ENCODE measurements at places on chromosomes 6 and 20.

GRCh38 chr6:11722220-11722619 lies 56.4 kb downstream of the ADTRP start:
- DNase-seq, result no peak

GRCh38 chr6:514396-514978 lies 122.9 kb downstream of the IRF4 start:
- no peak for DNase-seq

GRCh38 chr6:119541132-119541905 lies 191.8 kb upstream of the MAN1A1 start:
- DNase-seq, result peak; percentile 11

GRCh38 chr6:127561660-127562059 lies 15.3 kb upstream of the C6orf58 start:
- DNase-seq, result no peak

- DNase-seq, result no peak
Measured at GRCh38 chr6:116385459-116385802, 14.7 kb downstream of the DSE start.

GRCh38 chr6:26552640-26553188 lies 14.5 kb downstream of the HMGN4 start:
- no peak for DNase-seq

GRCh38 chr6:169014211-169015197 lies 239.1 kb downstream of the THBS2 start:
- DNase-seq, result no peak

DNA sequence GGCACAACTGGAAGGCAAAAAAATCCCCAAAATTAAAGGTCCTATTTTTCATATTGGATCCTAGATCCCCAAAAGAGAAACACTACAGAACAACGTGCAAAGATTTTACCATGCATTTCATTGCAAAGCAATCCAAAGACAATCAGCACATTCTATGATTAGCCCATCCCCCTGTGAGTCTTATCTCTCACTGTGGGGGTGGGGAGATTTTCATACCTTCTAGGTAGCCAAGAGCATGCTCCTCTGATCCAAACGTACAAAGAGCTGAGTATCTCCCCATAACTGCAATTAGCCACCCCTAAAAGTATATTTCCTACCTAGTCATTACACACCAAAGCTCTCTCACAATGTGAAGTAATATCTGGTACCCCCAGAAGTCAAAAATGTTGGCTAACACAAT lies 22.2 kb upstream of the ENTPD6 start:
- no peak for DNase-seq

- no peak for DNase-seq
Measured at GRCh38 chr20:32623667-32624157, 38.6 kb upstream of the NOL4L start.

- no peak for DNase-seq
Measured at GRCh38 chr6:127897484-127897883, 3.4 kb downstream of the THEMIS start.

GRCh38 chr6:164039954-164040375 lies 625.4 kb downstream of the QKI start:
- DNase-seq, result peak; percentile 16

GRCh38 chr20:10109641-10110040 lies 74.9 kb downstream of the ANKEF1 start:
- no peak for DNase-seq

GRCh38 chr20:23346002-23346401 lies 4.6 kb upstream of the NXT1 start:
- no peak for DNase-seq

DNA sequence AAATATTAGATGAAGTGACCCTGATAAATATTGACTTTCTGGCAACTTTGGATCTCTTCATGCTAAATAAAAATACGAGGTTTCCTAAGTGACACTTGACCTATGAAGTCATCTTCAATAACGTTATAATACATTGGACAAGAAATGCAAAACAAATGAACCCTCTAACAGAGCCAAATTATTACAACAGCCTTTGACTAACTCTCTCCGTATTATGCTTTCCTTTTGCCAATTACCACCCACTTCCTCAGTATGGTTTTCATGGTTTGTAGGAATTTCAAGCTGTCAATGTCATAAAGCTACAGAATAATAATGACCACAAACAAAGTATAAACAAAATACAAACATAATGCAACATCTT lies 210.5 kb downstream of the MOXD1 start:
- DNase-seq, result no peak

DNA sequence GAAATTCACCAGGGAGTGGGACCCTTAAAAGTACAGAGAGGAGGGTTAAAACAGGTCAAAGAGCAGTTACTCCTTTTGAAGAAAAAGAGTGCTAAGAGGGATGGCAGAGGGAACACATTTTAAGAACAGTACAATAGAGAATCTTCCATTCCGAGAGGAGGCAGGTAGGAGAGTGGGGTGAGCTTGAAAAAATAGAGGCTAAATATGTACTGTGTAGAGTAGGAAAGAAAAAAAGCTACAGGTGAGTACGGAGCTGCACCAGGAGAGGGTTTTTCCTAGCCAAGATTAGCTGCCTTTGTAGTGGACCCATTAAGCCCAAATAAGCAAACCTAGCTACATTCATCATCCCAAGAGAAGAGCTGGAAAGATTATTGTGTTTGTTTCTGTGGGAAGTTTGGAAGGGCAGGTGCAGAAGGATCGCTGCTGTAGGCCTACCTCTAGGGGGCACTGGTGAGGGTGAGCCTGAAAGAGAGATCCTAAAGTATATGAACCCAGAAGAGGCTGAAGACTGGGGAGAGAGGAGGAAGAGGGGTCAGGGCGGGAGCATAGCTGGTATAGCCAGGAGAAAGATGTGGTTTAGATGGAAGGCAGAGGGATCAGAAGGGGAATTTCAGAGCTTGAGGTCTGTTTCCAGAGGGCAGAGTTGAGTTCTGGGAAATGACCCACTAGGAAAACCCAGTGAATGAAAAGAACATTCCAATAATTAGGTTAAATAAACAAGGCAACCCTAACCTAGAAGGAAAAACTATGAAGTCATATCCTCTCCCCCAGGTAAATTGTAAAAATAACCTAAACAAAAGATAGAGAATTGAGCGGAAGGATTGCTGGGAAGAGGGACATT lies 50.2 kb upstream of the HINT3 start:
- DNase-seq, result no peak

DNA sequence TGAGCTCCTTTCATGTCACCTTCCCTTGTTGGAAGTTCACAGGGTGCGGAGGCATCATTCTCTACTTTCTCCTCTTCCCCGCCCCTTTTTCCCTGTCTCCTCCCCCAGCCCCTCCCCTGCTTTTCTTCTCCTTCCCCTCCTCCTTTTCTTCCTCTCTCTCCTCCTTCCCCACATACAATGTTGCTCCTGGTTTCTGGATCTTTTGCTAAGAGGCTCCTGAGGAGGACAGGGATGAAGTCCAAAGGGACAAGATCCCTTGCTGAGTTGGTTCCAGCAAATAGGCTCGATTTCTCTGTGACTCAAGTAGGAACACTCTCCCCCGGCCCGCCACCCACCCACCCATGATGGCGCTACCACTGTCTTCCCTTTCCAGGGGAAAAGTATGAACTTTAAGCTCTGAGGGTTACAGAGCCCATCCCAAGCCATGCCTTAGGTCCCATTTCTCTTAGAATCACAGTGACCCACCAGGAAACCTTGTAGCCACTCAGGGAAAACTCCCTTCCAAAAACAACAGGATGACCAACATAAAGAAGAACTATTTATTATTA lies 852 bp upstream of the TFEB start:
- DNase-seq, result no peak

- no peak for DNase-seq
Measured at GRCh38 chr6:32867022-32867477, 13.1 kb downstream of the PSMB9 start.

GRCh38 chr6:56959938-56960337 lies 5.0 kb downstream of the BEND6 start:
- DNase-seq, result no peak

- DNase-seq, result no peak
Measured at GRCh38 chr20:44075191-44075949, 111.6 kb downstream of the JPH2 start.

GRCh38 chr6:7673063-7673536 lies 52.8 kb upstream of the BMP6 start:
- no peak for DNase-seq

GRCh38 chr6:26122005-26122388 lies 34.8 kb downstream of the HFE start:
- no peak for DNase-seq

- DNase-seq, result no peak
Measured at GRCh38 chr20:48697845-48698491, 129.8 kb downstream of the PREX1 start.

DNA sequence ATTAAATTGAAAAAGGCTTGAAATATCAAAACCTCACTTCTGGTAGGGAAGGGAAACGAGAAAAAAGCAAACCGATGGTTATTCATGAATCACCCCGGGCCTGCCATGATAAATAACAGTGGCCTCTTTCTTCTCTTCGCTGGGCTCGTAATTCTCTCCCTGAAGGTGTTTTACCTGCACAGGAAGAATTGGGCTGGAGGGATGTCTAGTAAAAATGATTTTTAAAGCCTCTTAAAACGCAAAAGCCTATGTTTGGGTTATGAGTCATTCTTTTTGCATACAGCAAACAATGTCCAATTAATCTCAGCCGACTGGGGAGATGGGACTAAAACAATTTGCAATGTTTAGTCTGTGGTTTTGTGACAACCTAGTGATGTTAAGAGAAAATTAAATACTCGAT lies 16.8 kb downstream of the LINC00237 start:
- DNase-seq, result no peak

GRCh38 chr6:128421788-128422187 lies 98.6 kb downstream of the PTPRK start:
- no peak for DNase-seq

GRCh38 chr6:43391440-43392031 lies 22.1 kb upstream of the ZNF318 start:
- DNase-seq, result no peak

DNA sequence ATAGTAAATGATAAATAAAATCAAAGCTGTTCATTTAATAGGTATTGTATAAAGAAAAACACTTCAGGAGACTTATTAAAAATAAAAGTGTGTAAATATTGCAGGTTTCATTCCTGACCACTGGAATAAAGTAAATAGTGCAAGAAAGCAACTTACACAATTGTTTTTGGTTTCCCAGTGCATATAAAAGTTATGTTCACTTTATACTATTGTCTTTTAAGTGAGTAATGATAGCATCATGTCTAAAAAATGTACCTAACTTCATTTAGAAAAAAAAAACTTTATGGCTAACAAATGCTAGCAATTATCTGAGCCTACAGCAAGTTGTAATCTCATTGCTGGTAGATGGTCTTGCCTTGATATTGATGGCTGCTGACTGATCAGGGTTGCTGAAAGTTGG lies 726.6 kb upstream of the POU3F2 start:
- no peak for DNase-seq

DNA sequence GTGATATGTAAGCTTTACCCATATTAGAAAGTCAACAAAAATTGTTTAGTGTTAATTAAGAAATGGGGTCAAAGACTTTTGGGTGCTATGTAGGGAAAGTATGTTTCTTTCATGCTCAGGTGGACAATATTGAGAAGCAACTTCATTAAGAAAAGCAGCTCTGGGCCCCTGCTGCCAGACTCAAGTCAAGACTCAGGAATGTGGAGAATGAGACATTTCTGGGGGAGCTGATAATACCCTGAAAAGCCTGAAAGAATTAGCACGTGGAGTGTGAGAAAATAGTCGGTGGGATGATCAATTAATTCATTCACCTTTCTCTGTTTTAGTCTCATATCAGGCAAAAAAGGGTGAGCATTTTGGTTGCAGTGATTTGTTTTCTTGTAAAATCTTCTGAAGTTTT lies 175.1 kb upstream of the IMPG1 start:
- no peak for DNase-seq

GRCh38 chr6:290111-290922 lies 2.0 kb upstream of the DUSP22 start:
- DNase-seq, result no peak

- DNase-seq, result no peak
Measured at GRCh38 chr6:45576648-45577624, 199.2 kb upstream of the SUPT3H start.

GRCh38 chr6:136886091-136886490 lies 36.0 kb upstream of the SLC35D3 start:
- DNase-seq, result no peak

- DNase-seq, result peak; percentile 11
Measured at GRCh38 chr6:159852877-159853276, 37.9 kb upstream of the MAS1 start.

DNA sequence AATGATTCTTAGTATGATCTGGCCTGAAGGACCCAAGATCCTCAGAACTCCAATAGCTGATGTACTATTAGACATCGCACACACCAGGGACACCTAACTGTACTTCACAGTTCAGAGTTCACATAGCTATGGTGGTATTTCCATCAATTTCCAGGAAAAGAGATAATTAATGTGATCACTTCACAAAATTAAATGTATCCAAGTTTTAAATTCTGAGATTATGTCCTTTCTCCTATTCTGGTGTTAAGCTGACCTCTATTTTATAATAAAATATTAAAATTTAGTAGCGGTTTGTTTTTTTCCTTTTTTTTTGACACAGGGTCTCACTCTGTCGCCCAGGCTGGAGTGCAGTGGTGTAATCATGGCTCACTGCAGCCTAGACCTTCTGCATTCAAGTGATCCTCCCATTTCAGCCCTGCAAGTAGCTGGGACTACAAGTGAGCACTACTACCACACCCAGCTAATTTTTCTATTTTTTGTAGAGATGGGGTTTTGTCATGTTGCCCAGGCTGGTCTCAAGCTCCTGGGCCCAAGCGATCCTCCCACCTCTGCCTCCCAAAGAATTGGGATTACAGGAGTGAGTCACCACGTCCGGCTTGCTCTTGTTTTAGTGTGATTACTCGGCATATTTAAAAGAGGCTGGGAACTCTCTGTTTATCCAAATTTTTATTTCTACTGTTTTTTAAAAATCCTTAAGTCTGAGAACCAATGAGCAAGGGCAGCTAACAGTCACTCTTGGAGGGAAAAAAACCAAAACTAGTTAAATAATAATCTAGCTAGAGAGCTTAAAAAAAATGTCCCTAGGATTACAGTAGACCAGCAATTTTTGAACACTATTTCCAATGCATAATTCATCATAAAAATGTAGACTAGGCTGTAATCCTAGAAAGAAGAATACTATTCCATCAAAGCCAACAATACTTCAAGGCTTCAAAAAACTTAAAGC lies 16.0 kb downstream of the KIF13A start:
- DNase-seq, result peak; percentile 41

DNA sequence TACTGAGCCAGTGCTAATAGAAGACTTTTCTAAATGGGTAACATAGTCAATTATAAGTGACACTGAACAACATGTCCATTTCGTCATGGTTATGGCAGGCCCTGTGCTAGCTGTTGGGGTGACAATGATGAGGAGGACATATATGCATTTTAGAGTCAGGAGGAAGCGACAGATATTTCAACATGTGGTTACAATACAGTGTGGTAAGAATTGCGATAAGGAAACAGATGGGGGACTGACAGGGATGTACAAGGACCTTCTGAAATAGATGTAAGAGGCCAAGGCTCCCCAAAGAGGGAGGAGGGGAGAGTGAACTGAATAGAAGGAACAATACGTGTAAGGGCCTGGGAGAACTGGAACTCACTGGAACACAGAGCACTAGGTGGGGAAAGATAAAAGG lies 11.7 kb downstream of the MMP24 start:
- no peak for DNase-seq

Data from kidney capillary endothelial cell (primary cell).